ENCODE measurements at places on chromosomes 7 and 10. TPM values are rescaled to one million over a fixed set of nuclear protein-coding genes. Genes with fewer than 3 reads are reported as not detected.

C10orf95 gene
- total RNA-seq, result 2.3 TPM

DRGX gene
- 0.22 TPM for total RNA-seq

GRCh38 chr10:33325929-33326328 lies 8.5 kb downstream of the NRP1 start:
- peaks cover 57% of the 10 kb centered on the region for H3K36me3 ChIP-seq
- no peaks in the 10 kb centered on the region for H3K27me3 ChIP-seq
- no peak overlapping the region for H3K27ac ChIP-seq
- DNase-seq, result no peak
- H3K4me1 ChIP-seq, result peaks cover 52% of the 10 kb centered on the region
- H3K4me3 ChIP-seq, result no peak overlapping the region

BICC1 gene
- 15.2 TPM for total RNA-seq

DNA sequence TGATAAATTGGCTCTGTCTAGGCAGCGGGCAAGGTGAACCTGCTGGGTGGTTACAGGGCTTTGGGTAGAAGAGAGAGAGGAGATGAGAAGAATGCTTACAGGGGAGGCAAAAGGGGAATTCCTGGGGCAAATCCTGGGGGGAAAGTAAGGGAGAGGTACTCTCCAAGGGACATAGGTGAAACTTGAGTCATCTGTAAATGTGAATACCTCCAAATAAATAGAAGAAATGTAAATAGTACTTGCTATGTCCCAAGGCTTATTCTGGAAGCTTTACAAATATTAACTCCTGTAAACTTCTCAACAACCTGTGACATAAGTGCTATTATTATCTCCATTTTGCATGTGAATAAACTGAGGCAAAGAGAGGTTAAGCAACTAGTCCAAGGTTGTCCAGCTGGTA lies 57.7 kb upstream of the CDK13 start:
- peak overlapping the region; percentile 96 for H3K27ac ChIP-seq
- no peaks in the 10 kb centered on the region for H3K36me3 ChIP-seq
- peaks cover 7% of the 10 kb centered on the region for H3K4me1 ChIP-seq
- no peak for DNase-seq
- H3K4me3 ChIP-seq, result peak overlapping the region; percentile 59

DNA sequence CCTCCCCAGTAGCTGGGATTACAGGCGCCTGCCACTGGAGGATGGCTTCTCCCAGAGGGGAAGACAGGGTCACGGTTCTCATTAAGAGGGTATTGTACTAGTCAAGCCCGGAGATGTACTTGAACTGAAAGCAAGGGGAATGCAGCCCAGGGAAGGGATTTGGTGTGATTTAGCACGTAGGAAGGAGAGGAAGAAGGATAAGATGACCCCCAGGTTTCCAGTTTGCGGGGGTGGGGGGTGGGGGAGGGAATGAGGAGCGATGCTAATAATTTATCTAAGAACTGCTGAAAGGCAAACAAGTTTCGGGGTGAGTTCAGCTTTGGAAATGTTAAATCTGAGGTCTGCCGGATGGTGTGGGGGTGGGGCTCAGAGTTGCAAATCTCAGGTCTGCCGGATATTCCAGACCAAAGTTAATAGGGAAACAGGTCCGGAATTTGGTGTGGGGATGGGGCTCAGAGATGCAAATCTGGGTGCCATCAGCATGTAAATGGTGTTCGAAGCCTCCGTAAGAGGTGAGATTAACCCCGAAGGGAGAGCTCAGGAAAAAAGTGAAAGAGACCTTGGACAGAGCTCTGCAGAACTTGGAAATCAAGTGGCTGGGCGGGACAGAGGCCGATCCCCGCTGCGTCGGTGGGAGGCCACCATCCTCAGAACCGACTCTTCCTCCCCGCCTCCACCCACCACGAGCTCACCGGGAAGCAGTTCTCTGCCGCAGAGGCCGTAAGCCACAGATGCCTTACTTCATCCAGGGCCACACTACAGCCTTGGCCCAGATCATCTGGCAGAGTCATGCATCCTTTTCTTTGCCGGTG lies 1.6 kb upstream of the SEPHS1 start:
- H3K4me1 ChIP-seq, result peaks cover 16% of the 10 kb centered on the region
- H3K27me3 ChIP-seq, result peaks cover 39% of the 10 kb centered on the region
- H3K27ac ChIP-seq, result peak overlapping the region; percentile 97
- peaks cover 4% of the 10 kb centered on the region for H3K36me3 ChIP-seq
- no peak for DNase-seq

PPP1R3C gene
- 5.4 TPM for total RNA-seq

DNA sequence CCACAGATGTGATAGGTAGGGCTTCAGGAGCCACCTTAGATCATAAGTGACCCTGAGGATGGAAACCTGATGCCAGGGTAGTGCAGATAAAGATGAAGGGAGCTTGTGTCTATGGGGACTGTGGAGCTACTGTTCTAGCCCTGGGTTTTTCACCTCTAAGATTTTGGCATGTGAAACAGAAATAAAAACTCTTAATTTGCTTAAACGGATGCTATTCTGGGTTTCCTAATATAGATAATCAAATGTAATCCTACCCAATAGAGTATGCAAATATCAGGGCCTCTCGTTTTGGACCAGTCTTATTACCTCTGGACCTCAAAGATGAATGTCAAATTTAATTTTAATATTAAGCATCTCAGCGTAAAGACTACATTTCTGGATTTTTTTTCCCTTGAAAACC lies 49.3 kb downstream of the ABCB4 start:
- H3K27ac ChIP-seq, result no peak overlapping the region
- H3K4me1 ChIP-seq, result no peaks in the 10 kb centered on the region

ACTL6B gene
- 2.4 TPM for total RNA-seq

ICA1 gene
- 9.8 TPM for total RNA-seq

IGFBP3 gene
- total RNA-seq, result 1,244 TPM

DNA sequence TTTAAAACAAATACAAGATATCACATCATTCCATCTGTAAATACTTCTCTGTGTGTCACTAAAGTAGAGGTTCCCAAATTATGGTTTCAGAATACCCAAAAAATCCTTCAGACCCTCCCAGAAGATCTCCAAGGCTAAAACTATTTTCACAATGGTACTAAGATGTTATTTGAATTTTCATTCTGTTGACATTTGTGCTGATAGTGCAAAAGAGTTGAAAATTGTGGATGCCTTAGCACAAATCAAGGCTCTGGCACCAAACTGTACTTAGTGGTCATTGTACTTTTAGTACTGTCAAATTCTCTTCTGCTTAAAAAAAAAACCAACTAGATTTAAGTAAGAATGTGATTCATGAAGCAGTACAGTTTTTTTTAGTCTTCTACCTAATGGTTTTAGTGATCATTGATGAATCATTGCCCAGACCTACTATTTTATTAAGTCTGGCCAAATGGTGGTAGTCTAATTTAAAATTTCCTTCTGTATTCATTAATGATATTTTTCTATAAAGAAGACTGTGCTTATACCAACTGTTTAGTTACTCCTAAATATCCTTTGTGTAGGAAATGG lies 50.5 kb downstream of the TPST1 start:
- H3K36me3 ChIP-seq, result peaks cover 12% of the 10 kb centered on the region
- no peak for DNase-seq
- H3K27ac ChIP-seq, result no peak overlapping the region
- peaks cover 12% of the 10 kb centered on the region for H3K4me1 ChIP-seq

ADO gene
- total RNA-seq, result 27.5 TPM

DNA sequence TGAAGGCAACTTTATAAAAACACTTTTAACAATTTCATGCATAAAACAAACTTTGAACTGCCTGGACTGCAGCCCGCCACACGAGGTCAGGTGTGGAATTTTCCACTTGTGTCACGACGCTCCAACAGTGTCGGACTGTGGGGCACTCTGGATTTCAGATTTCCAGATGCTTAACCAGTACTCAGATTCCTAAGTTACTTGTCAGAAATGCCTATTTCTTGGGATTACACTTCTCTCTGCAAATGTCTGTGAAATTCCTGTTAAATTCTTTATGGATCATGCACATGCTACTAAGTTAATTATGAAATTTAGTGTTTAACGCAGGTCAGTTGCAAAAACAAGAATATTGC lies 473 bp upstream of the GPER1 start:
- H3K27ac ChIP-seq, result peak overlapping the region; percentile 84
- no peak for DNase-seq
- peaks cover under 1% of the 10 kb centered on the region for H3K36me3 ChIP-seq
- H3K4me3 ChIP-seq, result peak overlapping the region; percentile 86
- peaks cover 26% of the 10 kb centered on the region for H3K4me1 ChIP-seq
- no peaks in the 10 kb centered on the region for H3K27me3 ChIP-seq

DNA sequence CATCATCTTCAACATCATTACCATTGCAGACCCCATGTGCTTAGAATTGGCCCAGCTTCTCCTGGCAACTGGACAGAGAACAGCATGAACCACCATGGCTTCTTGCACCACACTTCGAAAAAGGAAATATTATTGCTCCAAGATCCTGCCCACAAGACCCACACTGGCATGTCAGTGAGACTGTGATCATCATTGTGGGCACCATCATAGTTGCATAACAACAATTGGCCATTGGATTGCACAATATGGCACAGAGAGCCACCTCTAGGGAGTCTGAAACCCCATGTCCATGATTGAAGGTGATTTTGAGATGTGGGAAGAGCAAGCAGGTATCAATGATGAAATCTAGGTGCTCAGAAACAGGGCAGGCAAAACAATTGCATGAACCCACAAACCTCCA lies 918.9 kb downstream of the GRID1 start:
- H3K4me3 ChIP-seq, result no peak overlapping the region
- DNase-seq, result no peak
- H3K27me3 ChIP-seq, result no peaks in the 10 kb centered on the region
- no peaks in the 10 kb centered on the region for H3K4me1 ChIP-seq
- no peak overlapping the region for H3K27ac ChIP-seq

CCL24 gene
- total RNA-seq, result not detected

DNA sequence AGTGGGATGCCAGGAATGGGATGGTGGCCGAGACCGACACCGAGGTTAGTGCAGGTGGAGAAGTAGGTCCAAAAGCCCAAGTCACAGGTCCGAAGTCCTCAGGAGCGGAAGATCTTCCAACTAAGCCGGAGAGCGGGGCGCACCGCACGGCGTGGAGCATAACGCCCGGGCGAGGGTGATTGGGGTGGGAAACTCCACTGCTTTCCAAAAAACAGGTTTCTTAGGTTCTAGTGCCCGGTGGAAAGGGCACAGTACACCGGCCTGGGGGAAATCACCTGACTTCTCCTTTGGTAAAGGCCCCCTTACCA lies 11.4 kb upstream of the SPAG6 start:
- DNase-seq, result no peak
- peak overlapping the region; percentile 77 for H3K27ac ChIP-seq
- peaks cover 4% of the 10 kb centered on the region for H3K4me1 ChIP-seq
- H3K27me3 ChIP-seq, result peaks cover 82% of the 10 kb centered on the region

ERVW-1 gene
- total RNA-seq, result 1.2 TPM

- peaks cover 5% of the 10 kb centered on the region for H3K36me3 ChIP-seq
- no peak for DNase-seq
- H3K27ac ChIP-seq, result peak overlapping the region; percentile 88
- peaks cover 34% of the 10 kb centered on the region for H3K4me1 ChIP-seq
- H3K4me3 ChIP-seq, result peak overlapping the region; percentile 52
- no peaks in the 10 kb centered on the region for H3K27me3 ChIP-seq
These were observed 26.3 kb downstream of the DNMBP start for GRCh38 chr10:99983280-99983988.

DNA sequence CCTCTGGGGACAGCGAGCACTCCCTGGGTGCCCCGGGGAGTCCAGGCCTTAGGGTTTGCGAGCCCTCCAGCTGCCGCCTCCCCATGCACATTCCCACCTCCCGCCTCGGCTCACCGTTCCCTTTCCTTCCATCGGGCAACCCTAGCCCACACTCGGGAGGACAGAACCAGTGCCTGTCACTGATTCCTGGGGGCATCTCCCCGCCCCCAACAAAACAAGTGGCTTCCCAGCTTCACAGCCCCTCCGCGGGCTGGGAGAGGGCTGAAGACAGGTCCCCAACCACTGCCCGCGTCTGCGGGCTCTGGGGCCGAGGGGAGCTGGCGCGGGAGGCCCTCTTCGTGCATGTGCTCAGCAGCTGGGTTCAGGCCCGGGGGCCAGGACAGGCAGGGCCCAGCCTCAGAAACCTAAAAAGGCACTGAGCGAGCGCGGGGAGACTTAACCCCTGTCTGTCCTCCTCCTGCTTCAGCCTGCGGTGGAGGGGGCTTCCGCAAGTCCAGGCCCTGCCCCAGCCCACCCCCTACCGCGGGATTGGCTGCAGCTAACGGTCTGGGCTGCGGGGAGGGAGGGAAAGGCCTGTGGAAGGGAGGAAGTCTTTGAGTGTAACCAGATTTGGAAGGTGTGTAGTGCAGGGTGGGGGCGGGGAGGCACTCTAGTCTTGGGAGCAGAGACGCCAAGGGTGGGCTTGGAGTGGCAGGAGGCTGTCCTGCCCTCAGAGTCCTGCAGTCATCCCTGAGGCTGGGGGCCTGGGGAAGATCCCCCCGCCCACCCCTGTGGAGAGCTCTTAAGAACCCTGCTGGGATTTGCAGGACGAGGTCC lies 1.2 kb downstream of the FLNC start:
- DNase-seq, result peak; percentile 83
- no peaks in the 10 kb centered on the region for H3K36me3 ChIP-seq
- H3K27me3 ChIP-seq, result peaks cover 11% of the 10 kb centered on the region
- H3K27ac ChIP-seq, result no peak overlapping the region
- H3K4me3 ChIP-seq, result peak overlapping the region; percentile 88

GRCh38 chr10:131437556-131438475 lies 126.3 kb upstream of the TCERG1L start:
- no peak overlapping the region for H3K4me3 ChIP-seq
- no peaks in the 10 kb centered on the region for H3K36me3 ChIP-seq
- DNase-seq, result no peak
- H3K27ac ChIP-seq, result peak overlapping the region; percentile 61
- H3K4me1 ChIP-seq, result no peaks in the 10 kb centered on the region
- peaks cover 43% of the 10 kb centered on the region for H3K27me3 ChIP-seq

DNA sequence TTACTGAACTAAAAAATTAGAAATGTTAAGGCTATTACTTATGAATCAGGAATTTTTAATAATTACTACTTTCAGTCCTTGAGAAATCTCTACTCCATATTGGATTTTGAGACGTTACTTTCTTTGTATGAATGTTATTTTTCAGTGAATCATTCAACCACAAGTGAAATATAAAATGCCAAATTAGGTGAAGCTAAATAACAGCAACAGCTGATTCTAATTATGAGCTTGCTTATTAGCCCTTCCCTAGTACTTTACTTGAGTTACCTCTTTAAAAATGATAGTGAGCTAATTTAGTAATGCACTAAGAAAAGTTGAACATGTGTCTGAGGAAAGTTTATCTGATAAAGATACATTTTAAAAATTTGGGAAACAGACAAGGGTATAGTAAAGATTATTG lies 51.4 kb downstream of the PCGF5 start:
- no peaks in the 10 kb centered on the region for H3K4me1 ChIP-seq

MACC1 gene
- total RNA-seq, result 27.8 TPM
